Left kidney (tissue), 8 donors: ENCODE measurements at places on chromosomes 7 and 10.

DNA sequence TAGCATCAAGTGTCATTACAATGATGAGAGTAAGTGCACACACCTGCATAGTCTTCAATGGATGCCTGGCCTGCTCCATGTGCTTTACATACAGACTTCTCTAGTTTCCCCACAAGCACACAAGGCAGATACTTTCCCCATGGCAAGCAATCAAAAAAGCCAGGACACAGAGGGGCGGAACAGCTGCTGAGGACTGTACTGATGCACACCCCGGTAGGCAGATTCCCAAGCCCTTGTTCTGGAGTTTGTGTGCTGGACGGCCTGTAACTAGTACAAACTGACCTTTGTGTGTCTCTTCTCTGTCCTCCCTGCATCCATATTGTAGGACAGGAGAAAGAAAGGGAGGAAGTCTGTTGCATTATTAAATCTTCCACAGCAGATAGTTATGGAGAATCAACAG lies 25.8 kb downstream of the UBE2D4 start:
- DNase-seq: no peak

GRCh38 chr7:150621376-150621775 lies 10.8 kb downstream of the GIMAP6 start:
- no peak for DNase-seq

GRCh38 chr10:92729886-92730285 lies 40.1 kb downstream of the HHEX start:
- DNase-seq: no peak

GRCh38 chr10:4623200-4623599 lies 202.8 kb upstream of the AKR1E2 start:
- no peak for DNase-seq

GRCh38 chr10:8053446-8054243 lies 843 bp upstream of the GATA3 start:
- peak; percentile 84 for DNase-seq
